KG1 (cell line): ENCODE measurements at places on chromosomes 7 and 10.

GRCh38 chr7:48176356-48176893 lies 5.2 kb downstream of the ABCA13 start:
- DNase-seq: no peak

DNA sequence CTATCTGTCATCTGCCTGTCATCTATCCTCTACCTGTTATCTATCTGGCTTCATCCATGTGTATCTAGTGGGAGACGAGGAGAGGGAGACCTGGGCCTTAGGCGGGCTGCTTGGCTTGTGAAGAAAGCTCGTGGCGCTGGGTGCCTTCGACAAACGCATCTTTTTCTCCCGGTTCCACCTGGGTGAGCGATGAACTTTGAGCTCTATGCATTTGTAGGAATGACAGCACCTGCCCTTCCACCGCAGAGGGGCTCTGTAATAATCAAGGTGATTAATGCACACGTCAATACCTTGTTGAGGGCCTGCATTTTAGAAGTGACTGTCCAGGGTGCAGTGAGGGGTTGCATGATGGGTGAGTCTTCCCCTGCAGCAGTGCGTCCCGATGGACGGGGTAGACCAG lies 2.6 kb upstream of the VIPR2 start:
- no peak for DNase-seq

GRCh38 chr10:46547541-46548497 lies 8.6 kb downstream of the GPRIN2 start:
- DNase-seq: no peak

DNA sequence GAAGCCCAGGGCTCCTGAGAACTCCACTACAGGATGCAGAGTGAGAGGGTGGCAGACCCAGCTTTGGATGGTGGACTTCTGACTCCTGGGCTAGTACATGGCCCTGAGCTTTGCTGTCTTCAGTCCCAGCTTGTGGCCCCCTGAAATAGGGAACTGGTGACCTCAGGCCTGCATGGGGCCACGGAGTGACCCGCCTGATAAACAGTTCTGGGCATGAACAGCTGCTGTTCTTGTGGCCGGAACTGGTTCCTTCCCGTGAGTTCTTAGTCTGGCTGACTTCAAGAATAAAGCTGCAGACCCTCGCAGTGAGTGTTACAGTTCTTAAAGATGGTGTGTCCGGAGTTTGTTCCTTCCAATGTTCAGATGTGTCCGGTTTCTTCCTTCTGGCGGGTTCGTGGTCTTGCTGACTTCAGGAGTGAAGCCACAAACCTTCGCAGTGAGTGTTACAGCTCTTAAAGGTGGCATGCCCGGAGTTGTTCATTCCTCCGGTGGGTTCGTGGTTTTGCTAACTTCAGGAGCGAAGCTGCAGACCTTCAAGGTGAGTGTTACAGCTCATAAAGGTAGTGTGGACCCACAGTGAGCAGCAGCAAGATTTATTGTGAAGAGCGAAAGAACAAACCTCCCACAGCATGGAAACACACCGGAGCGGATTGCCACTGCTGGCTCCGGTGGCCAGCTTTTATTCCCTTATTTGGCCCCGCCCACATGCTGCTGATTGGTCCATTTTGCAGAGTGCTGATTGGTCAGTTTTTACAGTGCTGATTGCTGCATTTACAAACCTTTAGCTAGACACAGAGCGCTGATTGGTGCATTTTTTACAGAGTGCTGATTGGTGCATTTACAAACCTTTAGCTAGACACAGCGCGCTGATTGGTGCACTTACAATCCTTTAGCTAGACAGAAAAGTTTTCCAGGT lies 268.0 kb downstream of the ZEB1 start:
- DNase-seq: peak; percentile 53

GRCh38 chr7:9691286-9691685 lies 1257.9 kb downstream of the NXPH1 start:
- no peak for DNase-seq

DNA sequence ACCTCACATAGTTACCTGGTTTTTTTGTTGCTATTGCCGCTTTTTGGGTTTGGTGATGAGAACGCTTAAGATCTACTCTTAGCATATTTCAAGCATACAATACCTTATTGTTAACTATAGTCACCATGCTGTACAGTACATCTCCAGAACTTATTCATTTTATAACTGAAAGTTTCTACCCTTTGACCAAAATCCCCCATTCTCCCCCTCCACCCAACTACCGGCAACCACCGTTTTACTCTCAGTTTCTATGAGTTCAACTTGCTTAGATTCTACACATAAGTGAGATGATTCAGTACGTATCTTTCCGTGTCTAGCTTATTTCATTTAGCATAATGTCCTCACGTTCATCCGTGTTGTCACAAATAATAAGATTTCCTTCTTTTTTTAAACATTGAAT lies 86.7 kb upstream of the IL6 start:
- no peak for DNase-seq

GRCh38 chr7:36021917-36022550 lies 131.0 kb upstream of the EEPD1 start:
- no peak for DNase-seq

DNA sequence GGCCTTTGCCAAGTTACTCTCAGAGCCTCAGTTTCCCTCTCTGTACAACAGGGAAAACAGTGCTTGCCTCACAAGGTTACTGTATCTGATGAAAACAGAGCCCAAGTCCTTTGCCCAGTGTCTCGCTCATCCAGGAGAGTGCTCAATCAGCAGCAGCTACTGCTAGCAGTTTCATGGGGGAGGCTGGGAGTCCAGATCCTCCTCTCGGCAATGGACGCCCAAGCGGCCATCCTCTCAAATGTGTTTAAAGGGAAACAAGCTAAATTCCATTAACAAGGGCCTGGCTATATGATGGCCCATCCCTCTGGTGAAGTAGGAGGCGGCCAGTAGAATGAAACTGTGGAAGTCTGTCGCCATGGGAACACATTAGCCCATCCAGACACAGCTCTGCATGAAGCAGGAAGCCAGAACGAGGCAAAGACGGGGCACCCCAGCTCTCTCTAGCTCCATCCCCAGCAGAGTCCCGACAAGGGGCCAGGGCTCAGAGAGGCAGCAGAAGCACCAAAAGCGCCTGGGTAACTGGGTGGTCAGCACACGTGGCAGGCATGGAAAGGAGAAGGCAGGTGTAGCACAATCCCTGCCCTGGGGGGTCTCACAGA lies 35.2 kb downstream of the FAM53B start:
- no peak for DNase-seq

DNA sequence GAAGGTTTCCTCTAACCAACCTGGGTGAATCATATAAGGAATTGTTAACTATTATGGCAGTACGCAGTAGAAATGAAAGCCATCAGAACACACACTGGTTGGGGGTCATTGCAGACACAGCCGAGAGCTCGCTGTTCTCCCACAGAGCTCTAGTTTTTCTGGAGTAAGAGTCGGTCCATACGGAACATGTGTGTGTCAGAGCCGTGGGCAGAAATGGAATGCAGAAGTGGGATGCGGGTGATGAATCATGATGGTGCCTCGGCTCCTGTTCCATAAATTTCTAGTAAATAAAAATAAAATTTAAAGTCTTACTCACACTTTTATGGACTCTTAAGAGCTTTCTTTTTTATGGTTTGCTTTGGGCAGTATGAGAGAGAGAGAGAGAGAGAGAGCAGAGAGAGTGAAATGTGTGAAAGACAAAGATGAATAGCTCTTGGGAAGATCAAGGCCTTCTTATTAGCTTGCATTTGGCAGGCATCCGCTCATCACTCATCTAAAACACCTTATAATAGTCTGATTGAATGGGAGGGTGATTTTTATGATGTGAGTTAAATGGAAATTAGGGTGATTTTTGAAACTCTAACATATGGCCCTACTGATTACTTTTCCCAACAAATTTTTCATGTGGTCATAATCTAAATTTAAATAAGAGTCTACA lies 98.8 kb upstream of the PFKP start:
- DNase-seq: no peak

GRCh38 chr7:7257899-7258692 lies 75.8 kb downstream of the C1GALT1 start:
- peak; percentile 59 for DNase-seq

- no peak for DNase-seq
Observed at GRCh38 chr10:49740346-49741107, 21.6 kb downstream of the OGDHL start.

- no peak for DNase-seq
Observed at GRCh38 chr10:14172336-14172950, 158.3 kb downstream of the FRMD4A start.

DNA sequence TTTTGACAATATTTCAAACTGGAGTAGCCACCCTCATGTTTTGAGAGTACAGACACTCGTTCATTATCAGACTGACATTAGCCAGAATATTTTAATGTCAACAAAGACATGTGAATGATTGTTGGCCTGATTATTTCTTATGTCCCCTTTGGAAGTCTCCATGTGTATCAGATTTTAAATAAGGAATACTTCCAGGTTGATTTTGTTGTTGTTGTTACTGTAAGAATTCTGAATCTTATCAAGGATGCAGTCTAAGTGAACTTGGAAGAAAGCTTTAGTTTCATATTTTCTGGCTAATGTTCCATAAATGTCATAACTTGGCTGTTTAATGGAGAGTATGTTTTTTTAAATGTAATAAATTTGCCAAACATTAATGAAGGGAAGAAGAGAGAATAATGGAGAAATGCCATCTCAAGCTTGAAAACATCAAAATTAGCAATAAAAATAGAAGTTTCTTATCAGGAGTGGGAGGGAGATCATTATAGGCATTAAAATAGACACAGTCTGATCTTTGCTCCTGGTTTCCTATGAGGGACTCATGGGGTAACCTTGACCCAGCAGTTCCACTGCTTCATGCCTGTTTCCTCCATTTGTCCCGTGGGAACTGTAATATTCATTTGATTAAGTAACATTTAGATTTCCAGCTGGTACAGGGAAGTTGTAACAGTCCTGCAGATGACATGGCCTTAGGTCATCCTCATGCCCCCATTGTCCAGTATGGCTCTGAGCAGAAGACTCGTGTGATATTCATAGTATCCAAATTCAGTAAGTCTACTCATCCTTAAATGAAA lies 122.4 kb upstream of the KIAA1217 start:
- DNase-seq: no peak

DNA sequence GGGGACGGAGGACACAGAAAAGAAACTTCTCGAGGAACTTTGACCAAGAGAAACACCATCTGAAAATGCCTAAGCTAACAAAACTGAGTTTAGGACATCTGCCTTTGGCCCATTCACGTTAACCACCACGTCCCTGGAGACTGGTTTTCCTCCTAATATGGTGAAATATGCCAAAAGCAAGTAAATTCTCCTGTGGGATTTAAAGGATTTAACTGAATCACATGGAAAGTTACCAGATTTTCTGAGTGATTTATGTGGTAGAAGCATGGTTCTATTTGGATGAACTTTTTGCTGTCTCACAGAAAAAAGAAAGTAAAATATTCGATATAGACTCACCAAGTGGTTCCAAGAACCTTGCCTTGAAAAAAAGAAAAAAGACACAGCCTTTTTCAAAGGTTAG lies 30.4 kb upstream of the BMPER start:
- no peak for DNase-seq

DNA sequence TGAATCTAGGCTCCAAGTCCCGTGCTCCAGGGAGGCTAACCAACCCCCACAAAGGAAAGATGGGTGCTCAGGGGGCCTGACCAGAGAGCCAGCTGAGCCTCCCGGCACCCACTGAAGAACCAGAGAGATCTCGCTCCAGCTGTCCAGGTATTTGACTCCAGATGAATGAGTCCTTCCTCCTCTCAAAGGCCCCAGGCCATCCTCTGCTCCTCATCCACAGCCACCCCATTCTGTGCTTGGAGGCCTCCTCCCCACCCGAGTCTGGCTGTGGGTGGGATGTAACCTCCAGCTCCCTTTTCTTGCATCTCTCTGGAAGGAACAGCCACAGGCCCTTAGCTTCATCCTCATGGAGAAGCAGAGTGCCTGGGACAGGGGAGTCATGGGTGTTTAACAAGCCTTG lies 44.6 kb downstream of the VSTM4 start:
- no peak for DNase-seq

DNA sequence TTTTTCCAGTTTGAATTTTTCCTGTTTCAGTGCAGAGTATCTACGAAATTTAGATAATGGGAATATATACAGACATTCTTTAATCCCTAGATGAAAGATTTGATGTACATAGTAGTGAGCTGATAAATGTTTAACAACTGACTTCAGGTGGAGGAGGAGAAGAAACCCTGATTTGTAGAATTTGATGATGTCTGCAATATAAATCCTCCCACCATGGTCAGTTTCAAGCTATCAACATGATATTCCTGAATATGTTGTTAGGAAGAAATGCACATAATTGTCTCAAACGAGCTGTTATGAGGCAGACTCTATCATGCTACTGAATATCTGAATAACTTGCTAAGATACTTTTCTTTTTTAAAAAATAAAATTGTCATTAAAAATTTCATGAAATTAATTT lies 629.3 kb upstream of the LRRN3 start:
- DNase-seq: no peak

DNA sequence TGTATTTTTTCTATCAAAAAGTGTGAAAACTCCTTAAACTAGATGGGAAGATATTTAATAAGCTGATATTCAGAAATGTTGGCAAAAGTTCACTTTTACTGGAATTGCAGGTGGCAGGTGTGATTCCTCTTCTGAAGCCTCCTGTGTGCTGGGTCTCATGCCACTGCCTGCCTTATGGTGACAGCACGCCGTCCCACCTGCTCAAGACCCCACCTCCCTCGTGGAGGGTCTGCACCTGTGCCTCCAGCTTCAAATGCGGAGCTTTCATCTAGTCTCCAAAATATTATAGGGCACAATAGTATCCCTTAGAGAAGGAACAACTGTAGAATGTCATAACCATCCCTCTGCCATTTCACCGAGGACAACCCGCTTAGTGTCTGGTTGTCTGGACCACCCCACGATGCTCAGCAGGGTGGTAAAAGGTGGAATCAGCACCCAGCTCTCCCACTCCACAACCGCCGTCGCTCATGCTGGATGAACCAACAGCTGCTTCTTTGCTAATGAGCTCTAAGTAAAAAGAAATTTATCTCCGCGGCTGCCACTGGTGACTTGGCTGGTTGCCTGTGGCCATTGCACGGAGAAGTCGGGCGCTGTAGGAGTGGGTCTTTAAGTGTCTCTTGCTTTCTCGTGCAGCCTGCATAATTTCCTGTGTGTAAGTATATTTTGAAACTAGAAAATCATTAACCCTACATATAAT lies 119.3 kb upstream of the TCERG1L start:
- no peak for DNase-seq

DNA sequence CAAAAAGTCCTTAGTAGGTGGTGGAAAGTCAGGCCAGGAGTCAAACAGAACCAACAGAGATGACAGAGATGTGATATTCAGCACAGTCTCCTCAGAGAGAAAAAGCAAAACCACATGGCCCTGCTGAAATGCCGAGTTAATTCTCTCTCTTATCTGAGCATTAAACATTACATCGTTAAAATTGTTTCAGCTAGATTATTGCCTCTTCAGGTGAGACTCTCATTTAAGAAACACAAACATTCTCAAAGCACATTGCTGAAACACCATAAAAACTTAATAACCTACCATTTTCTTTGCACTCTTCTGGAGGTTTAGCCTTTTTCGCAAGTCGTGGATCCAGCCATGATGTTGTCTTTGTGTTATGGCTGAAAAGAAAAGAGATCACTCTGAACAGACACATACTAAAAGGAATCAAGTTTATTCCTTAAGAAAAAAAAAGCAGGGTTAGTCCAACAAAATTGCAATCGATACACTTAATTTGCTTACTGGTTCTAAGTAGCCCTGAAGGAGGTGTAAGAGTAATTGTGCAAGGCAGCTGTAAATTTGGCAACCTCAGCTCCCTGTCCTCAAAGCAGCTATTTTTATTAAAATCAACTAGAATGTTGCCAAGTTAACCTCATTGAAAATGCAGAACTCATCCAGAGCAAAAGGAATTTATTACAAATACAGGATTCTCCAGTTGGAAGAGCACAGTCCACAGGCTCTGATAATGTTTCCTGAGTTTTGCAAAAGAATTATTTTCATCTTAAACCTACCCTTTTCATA lies 691.1 kb downstream of the PHTF2 start:
- DNase-seq: no peak
